Stimulated activated naive CD4-positive, alpha-beta T cell (primary cell): ENCODE measurements at places on chromosomes 7 and 10.

- DNase-seq: no peak
Observed at GRCh38 chr10:43679509-43679908, 30.8 kb upstream of the ZNF32 start.

DNA sequence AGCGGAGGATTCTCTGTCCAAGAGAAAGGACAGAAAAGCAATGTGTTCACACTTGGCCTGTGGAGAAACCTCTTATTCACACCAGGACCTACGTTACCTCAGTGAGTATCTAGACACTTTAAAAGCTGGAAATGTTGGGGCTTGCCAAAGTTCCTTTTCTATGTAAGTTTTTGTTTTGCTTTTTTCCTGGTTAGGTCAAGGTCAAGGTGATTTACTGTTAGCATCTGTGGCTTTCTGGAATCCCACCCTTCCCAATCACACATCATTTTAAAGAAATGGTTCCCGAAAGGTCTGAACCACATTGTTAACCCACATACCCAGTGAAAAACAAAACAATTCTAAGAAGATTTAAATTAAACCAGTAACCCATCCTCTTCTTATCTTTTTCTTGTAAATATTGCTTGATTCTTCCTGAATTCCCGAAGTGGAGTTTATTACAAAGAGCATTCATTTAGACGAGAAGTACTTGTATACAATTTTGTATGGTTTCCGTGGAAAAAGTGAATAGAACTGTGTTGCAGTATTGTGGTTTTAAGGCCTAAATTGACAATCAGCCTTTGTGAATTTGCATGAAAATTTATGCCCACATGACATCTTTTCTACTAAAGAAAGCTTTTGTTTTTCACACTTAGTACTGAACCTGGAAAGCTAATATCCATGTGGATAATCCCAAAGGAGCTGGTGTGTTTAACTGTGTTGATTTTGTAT is 827.0 kb upstream of the IGFBP3 start:
- DNase-seq: no peak

GRCh38 chr7:48052748-48053147 is 17.4 kb downstream of the C7orf57 start:
- no peak for DNase-seq

- no peak for DNase-seq
Observed at GRCh38 chr10:132876993-132877431, 65.4 kb downstream of the CFAP46 start.

DNA sequence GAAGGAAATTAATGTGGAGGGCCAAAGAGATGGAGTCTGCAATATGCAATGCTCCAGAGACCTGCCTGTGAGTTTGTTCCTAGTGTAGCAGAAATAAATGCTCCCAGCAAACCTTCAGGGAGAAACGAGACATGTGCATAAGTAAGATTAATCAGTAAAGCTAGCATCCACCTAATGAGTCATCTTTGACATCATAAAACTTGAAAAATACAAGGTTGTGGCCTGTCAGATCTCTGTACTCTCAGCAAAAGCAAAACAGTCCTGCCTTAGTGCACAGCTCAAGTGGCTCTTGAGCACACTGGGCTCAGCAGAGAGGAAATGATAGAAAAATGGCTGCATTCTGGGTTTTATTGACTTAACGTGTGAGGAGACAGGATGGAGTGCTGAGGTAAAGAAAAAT is 32.5 kb upstream of the ERCC6 start:
- DNase-seq: no peak

- no peak for DNase-seq
Observed at GRCh38 chr7:150621376-150621775, 10.8 kb downstream of the GIMAP6 start.

DNA sequence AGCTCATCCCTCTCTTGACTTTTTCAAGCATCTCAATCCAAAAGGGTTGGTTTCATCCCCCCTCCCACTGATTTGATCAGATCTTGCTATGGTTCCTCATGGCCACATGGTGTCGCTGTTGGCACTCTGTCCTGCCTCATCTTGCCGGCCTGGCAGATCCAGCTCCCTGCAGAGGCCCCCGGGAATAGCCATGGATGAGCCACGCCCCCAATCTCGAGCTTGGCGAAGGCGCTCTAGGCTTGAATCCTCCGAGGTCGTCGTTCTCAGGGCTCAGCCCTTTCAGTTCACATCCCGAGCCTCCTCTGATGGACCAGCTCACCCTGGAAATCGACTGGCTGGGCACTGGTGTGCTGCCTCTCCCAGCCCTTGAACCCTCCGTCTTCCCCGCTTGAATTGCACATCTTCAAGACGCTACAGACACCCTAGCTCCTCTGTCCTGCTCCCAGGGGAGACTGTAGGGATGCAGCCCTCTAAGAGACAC is 628.7 kb downstream of the TYW1 start:
- no peak for DNase-seq
